ENCODE measurements at places on chromosomes 1 and 21.

DNA sequence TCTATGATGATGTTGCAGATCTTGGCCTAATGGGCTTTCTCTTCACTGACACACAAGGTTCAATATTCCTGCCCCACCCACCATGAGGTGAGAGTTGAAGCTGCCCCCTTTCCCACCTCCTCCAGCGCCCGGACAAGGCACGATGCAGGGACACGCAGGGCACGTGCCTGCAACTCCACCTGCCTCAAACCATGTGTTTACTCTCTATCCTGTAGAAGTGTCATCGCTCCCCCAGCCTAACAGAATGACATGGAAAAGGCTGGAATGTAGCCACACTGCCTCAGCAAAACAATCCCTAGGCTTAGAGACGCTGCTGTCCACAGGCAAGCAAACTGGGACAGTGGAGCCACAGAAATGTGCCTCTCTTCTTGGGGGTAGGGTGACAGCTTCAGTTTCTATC lies 92.9 kb upstream of the SOD1 start:
- DNase-seq: peak; percentile 55

DNA sequence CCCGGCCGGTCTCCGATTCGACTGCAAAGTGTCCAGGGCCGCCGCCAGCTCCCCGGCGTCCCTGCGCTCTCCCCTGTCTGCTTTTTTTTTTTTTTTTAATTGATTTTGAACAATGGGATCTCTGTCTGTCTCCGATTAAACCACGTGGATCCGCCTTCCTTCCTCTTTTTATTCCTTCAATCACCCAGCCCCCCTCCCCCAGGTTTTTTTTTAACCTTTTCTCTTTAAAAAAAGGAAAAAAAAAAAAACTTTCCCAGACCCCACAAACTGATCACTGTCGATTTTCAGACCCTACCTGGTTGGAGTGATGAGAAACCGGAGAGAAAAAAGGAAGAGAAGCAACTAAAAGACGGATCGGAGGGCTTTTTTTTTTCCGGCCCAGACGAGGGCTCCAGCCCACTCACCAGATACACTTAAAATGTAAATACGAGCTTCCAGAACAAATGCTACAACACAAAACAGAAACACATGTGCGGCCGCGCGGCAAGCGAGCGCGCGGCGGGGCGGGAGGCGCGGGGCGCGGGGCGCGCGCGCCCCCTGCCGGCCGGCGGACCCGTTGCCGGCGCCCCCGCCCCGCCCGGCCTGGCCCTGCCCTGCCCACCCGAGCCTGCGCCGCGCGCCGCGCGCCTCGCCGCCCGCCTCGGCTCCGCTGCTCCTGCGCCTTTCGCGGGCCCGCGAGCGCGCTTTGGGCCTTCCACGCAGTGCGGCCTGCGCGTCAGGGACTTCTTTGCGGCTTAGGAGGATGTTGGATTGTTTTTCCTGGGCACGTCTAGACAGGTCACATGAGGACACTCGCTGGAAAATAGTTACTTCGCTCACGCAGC lies at the start of gene RCC2:
Gene RCC2, minus strand, starts transcription at position 428 of the 824 bp plus-strand sequence. CDS start 1,163 bp downstream, outside the sequence.
- DNase-seq: peak; percentile 91

DNA sequence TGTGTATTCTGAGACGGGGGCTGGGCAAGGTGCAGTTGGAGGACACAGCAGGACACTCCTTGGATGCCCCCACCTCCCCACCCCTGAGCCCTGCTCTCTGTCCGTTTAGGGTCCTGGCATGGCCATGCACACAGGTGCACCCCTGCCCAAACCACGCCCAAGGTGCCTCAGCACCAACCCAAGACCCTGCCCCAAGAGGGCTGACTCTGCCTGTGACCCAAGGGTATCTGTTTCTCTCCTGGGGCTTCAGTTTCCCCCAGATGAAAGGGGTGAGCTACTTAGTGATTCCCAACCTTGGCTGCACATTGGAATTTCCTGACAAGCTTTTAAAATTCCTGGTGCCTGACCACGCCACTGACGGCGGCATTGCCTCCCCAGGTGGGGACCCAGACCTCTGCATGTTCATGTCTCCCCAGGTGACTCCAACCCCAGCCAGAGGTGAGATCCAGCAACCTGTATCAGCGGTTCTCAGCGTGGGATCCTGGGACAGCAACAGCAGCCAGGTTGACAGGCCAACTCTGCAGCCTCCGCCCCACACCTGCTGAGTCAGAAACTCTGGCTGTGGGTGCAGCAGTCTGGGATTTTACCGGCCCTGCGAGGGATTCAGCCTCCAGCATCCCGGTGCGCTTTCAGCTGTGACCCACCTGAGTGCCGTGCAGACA lies 483.4 kb downstream of the NPHP4 start:
- peak; percentile 48 for DNase-seq

DNA sequence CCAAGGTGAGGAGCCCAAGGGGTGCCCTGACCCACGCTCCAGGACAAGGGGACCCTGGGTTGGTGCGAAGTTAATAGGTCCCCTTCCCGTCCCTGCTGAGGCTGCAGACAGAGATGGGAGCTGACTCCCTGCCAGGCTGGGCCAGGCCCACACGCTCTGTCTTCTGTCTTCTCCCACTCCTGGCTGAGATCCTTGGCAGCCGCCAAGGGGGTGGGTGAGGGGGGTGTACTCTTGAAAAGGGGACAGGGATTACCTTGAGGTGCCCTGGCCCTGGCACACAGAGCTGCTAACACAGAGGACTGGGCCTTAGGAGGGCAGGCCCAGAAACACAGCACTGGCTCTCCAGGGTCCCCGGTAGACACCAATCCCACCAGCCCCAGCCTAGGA lies 11.0 kb upstream of the CTRC start:
- no peak for DNase-seq

- no peak for DNase-seq
Measured at GRCh38 chr1:230307213-230307612, 118.9 kb downstream of the PGBD5 start.

DNA sequence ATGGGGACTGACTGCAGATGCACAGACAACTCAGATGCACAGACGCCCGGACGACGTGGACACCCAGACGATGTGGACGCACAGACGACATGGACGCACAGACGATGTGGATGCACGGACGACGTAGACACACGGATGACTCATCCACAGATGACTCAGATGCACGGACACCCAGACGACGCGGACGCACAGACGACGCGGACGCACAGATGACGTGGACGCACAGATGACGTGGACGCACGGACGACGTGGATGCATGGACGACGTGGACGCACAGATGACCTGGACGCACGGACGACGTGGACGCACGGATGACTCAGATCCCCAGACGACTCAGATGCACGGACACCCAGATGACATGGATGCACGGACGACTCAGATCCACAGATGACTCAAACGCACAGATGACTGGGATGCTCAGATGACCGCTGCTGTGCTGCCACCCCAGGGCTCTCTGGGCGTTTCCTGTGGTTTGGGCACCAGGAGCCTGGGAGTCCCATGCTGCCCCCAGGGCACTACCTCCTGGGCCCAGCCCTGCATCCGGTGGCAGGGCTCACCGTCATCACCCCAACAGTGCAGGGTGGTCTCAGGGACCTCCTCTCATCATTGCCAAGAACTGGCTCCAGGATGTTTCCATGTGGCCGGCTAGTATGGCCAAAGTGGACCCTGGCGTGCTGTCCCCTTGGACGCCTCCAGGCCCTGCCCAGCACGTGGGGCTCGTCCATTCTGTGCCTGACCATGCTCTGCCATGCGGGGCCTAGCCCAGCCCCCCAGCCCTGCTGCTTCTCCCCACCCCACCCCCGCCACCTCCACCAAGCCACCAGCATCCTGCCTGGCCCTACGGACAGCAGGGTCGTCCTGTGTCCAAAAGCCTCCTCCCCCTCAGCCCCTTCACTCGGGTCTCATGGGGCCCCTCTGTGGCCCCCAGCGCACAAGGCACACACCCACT lies 14.0 kb downstream of the FAAP20 start:
- no peak for DNase-seq

GRCh38 chr21:44984428-44984791 lies 44.6 kb downstream of the SLX9 start:
- DNase-seq: peak; percentile 61

DNA sequence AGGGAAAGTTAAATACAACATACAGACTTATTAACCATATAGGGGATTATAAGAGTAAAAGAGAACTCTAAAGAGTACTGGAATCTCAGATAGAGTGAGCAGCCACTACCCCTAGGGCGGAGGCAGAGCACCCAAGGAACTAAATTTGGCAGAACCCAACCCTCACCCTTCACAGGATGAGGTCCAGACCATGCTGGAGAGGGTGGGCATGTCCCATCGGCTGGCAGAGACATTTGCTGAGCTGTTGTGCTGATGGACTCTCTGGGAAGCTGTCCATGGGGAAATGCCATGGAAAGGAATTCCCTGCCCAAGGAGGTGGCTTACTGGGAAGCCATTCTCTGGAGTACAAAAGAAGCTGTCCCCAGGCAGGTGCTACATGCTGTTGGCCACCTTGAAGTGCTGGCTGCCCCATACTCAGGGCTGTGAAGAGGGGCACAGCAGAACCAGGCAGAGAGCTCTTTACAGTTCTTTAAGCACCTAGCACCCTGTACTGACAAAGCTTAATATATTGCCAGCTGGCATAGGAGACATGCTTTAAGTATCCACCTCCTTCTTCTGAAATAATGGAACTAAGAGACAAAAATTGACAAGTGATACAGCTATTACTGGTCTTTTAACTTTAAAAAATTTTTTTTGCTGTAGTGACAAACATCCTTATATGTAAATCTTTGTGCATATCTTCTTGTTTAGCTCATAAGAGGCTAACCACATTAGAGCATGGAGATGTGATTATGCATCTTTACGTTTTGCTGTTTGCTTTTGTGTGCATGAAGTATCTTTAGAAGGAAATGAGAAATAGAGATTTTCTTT lies 29.6 kb downstream of the TSNAX start:
- no peak for DNase-seq

- no peak for DNase-seq
Measured at GRCh38 chr21:33552093-33552998, 9.5 kb downstream of the SON start.

- peak; percentile 16 for DNase-seq
Measured at GRCh38 chr1:246798606-246799496, 74.6 kb downstream of the SCCPDH start.
